ENCODE measurements at places on chromosomes 12 and 14.

- no peak for DNase-seq
Measured at GRCh38 chr12:25708661-25709060, 155.6 kb upstream of the LMNTD1 start.

- peak; percentile 33 for DNase-seq
Measured at GRCh38 chr12:49838973-49839633, 3.8 kb downstream of the BCDIN3D start.

DNA sequence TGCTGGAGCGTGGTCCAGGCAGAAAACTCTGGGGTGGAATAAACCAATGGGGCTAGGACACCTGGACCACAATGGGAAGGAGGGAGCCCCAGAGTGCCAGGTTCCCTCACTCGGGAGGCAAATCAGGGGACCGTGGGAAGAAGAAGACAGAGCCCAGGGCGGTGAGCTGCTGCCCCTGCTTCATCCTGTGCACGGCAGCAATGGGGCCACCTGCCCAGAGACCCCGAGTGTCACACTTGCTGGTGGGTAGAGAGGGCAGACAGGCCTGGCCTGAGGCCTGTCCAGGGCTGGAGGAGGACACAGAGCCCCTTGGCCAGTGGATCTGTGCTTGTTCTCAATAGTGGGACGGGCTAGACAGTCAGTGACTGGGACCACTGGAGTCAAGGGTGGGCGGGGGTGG is 58.2 kb downstream of the DIO3 start:
- DNase-seq = no peak

DNA sequence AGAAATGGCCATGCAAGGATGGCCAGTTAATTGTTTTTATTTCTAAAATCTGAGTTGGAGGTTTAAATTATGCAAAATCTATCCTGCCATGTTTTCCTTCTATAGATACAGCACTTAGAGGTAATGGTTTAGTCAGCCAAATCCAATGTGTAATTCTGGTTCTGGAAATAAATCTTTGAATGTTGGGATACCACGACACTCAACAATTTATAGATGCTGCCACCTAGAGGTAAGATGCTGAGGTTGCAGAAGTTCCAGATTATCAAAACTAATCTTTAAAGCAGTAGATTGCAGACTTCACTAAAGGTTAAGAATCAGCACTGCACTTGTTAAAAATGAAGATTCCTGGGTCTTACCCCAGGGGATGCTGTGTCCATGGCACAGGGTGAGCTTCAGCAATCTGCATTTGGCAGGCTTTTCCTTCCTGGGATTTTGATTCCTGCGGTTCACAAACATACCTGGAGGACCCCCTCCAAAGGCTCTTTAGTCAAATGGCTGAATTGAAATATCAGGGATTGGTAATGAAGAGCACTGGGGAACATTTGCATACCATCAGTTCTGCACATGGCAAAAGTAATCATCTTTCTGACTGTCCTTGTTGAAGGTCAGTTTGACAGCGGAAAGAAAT is 53.4 kb upstream of the ANO4 start:
- no peak for DNase-seq

DNA sequence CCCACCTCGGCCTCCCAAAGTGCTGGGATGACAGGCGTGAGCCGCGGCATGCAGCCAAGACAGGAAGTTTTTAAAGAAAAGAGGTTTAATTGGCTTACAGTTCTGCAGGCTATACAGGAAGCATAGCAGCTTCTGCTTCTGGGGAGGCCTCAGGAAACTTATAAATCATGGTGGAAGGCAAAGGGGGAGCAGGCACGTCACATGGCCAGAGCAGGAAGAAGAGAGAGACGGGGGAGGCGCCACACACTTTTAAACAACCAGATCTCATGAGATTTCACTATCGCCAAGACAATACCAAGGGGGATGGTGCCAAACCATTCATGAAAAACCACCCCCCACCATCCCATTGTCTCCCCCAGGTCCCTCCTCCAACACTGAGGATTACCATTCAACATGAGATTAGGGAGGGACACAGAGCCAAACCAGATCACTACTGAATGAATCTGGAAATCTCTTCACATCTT is 14.1 kb downstream of the CCDC63 start:
- DNase-seq = no peak

GRCh38 chr12:98359856-98360255 is 155.5 kb upstream of the TMPO start:
- DNase-seq = no peak

DNA sequence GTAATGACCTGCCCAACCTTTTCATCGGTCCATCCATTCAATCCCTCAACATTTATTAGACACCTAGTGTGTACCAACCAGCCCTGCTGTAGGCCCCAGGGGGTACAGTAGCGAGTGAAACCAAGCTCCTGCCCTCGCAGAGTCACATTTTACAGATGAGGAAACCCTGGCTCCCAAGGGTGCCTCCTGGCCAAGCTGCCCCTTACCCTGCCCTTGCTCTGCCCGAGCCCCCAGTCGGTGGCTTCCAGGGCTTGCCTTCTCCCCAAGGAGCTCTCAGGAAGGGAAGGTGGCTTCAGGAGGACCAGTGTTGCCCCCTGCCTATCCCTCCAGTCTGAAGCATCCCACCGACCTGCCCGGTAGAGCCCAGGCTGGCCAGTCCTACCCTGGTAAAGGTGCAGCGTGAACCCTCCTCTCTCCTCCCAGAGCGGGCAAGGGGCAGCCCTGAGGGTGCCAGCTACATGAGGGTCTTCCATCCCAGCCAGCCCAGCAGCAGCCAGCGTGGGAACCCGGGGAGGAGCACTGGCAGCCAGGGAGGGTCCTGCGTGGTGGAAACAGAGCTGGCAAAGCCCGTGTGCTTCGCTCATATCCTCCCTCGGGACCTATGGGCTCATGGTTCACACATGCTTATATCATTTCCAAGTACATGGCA is 670 bp upstream of the BEGAIN start:
- DNase-seq = no peak

DNA sequence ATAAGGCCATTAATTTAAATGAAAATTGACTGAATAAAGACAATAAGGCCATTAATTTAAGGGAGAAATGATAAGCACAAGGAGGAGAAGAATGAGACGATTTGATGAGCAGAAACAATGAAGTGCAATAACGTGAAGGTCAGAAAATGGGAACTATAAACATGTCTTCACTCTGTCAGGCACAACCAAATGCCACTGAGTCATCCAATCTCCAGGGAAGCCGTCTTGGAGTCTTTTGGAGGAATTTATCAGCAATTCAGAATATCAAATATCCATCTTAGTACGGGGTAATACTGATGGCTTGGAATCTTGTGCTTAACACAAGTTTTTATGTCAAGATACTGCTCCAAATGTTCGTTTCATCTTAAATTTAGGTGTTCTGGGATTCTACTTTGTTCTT is 159.9 kb downstream of the CAPZA3 start:
- DNase-seq = no peak

DNA sequence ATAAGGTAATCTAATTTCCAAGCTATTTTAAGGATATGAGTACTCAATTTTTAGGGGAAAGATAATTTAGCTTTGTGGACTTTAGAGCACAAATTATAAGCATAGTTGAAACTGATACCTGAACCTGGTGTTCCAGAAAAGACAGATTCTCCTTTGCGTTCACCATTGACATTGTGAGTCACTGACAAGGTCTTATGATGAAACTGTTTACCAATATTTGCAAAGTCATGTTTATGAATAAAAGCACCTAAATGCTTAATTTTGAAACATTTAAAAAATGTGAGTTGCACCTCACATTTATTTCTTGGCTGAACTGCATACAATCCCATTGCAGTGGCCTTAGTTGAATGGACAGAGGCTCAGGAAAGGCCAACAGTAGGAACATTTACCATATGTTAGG is 3.9 kb downstream of the BCAT1 start:
- DNase-seq = no peak

- DNase-seq = no peak
Measured at GRCh38 chr14:92549105-92549858, 35.7 kb downstream of the RIN3 start.

- no peak for DNase-seq
Measured at GRCh38 chr12:60162988-60163720, 567.3 kb downstream of the SLC16A7 start.

DNA sequence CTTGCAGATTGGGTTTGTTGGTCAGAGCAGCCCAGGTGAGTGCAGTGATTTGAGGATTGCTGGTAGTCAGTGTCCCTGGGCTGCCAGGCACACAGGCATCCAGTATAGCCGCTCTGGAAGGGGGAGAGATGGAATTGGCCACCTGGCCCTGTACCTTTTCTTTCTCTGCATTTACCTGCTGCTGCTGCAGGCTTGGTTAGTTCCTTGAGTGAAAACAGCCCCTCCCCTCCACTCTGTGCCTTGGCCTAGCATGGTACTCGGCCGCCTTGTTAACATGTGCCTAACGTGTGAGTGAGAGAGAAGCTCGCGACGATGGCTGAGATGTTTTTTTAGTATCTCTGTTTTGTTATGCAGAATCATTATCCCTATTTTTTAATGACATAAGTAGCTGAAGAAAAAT is 49.3 kb upstream of the AMN start:
- DNase-seq = no peak

DNA sequence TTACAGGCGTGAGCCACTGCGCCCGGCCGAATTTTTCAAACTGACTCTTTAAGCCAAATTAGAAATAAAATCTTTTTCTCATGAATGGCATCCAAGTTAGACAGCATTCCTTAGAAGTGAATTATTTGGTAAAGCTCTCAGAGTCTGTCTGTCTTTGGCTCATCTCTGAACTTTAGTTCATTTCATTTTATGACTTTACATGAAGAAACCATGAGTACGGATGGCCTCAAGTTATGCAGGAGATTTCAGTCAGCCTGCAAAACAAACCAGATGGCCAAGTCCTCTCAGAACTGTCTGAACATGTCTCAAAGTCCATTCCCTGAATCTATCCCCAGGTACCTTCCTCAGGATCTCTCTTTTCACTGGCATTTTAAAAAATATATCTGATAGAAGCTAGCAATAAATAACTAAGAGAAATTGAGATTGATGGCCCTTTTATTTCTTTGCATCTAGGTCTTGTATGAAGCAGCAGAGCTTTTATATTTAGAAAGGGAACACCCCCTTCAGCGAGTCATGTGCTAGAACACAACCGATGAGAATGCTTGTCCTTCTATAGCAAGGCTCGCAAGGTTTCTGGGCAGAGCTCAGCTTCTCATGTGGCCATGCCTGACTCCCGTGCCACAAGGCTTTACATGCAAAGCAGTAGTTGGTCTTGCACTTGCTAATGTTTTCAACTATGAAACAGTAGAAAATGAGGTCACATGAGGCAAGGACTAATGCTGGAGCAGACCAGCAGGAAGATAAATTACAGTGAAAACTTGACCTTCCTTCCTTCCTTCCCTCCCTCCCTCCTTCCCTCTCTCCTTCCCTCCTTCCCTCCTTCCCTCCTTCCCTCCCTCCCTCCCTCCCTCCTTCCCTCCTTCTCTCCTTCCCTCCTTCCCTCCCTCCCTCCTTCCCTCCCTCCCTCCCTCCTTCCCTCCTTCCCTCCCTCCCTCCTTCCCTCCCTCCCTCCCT is 125.0 kb downstream of the AKAP6 start:
- no peak for DNase-seq

- DNase-seq = no peak
Measured at GRCh38 chr12:6575648-6576047, 7.6 kb upstream of the NOP2 start.

GRCh38 chr14:36451310-36452065 is 68.5 kb downstream of the NKX2-1 start:
- DNase-seq = no peak

GRCh38 chr12:29212682-29213403 is 63.8 kb downstream of the FAR2 start:
- DNase-seq = no peak

- no peak for DNase-seq
Measured at GRCh38 chr12:13337791-13338190, 141.3 kb downstream of the EMP1 start.

DNA sequence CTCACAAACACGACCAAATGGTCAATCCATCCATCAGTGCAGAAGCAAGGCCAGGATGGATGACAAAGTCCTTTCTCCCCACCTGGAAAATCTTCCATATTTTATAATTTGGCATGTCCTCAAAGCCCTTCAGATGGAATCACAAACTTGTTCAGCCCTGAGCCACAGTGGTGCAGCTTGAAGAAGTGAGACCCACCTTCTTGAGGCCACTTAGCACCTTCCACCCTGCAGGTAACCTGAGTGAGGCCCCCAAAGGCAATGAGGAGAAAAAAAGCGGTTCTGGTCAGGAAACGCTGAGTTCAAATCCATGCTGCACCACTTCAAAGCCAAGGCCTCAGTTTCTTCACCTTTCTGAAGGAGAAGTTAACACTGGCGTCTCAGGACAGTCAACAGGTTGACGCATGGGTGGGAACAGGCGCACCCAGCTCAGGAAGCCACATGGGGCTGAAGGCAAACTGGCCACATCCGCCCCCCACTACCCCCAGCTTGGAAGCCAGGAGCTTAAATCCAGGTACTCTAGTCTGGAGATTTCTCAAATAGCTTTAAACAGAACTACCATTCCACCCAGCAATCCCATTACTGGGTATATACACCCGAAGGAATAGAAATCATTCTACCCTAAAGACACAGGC is 320.4 kb downstream of the BCL11B start:
- no peak for DNase-seq

- no peak for DNase-seq
Measured at GRCh38 chr12:132610051-132610759, at the start of gene LRCOL1. LRCOL1 (minus strand) TSS chr12:132610582; CDS start chr12:132606251, 4,331 bp downstream.

- no peak for DNase-seq
Measured at GRCh38 chr14:59510001-59510400, 25.7 kb downstream of the JKAMP start.

GRCh38 chr12:125122668-125123067 is 57.4 kb downstream of the AACS start:
- no peak for DNase-seq

DNA sequence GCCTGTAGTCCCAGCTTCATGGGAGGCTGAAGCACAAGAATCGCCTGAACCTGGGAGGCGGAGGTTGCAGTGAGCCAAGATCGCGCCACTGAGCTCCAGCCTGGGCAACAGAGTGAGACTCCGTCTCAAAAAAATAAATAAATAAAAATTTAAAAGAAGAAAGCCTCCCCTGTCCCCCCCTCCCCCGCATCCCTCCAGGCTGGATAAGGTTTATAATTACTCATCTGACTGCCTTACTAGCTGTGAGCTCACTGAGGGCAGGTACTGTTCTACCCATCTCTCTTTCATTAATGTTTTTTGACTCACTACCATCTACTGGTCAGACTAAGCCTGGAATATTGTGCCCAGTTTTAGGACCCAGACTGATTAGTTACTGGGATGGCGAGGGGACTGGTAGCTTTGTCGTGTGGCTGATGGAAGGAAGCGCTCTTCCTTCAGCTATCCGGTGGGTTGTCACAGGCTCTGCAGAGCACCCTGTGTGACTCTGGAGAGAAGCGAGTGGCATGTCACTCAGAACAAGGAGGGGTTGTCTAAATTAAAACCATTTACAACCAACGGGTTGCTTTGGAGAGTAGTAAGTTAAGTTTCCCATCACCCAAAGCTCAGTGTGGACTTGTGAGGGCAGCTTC is 16.9 kb downstream of the EVL start:
- no peak for DNase-seq

DNA sequence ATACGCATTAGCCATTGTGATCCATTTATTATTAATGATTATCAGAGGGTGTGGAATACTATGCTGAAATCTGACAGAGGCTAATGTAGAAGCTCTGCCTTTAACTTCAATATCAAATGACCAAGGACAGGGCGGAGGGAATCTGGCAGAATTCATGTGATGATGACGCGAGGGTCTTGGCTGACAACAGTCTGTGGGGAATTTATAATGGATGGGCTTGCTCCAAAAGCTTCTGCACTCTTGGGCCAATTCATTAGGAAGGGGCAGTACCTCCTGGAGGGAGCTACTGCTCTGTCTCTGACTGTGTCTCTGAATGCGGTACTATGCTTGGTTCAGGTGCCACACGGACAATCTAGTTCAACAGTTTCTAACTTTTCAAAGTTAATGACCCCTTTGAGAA is 46.2 kb downstream of the GALNT8 start:
- DNase-seq = no peak

Measured in activated T-cell treated with anti-CD3 and anti-CD28 coated beads, Interleukin-2, amount 50 U/mL, for 1 hour (primary cell).